ENCODE measurements at places on chromosomes 13 and 19. TPM values are rescaled to one million over a fixed set of nuclear protein-coding genes. Genes with fewer than 3 reads are reported as not detected.

- no peak for DNase-seq
Observed at GRCh38 chr13:79212064-79212619, 193.9 kb downstream of the RBM26 start.

DNA sequence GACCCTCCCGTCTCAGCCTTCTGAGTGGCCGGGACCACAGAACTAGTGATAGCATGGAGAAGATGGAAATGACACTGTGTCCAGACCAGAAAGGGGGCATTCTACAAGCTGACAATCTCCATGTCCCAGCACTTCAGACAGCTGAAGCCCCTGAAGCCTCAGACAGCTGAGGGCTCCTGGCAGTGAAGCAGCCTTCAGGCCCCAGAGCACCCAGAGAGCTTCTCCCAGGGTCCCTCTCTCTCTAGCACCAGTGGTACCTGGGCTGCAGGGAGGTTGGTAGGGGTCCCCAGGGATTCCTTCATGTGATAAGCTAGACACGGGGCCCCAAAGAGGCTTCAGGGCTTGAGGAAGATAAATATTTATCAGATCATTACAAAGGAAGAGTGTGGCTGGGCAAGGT, 7.6 kb upstream of the POP4 start:
- DNase-seq, result no peak

Gene TUBB4A
- 2.8 TPM for total RNA-seq

DNA sequence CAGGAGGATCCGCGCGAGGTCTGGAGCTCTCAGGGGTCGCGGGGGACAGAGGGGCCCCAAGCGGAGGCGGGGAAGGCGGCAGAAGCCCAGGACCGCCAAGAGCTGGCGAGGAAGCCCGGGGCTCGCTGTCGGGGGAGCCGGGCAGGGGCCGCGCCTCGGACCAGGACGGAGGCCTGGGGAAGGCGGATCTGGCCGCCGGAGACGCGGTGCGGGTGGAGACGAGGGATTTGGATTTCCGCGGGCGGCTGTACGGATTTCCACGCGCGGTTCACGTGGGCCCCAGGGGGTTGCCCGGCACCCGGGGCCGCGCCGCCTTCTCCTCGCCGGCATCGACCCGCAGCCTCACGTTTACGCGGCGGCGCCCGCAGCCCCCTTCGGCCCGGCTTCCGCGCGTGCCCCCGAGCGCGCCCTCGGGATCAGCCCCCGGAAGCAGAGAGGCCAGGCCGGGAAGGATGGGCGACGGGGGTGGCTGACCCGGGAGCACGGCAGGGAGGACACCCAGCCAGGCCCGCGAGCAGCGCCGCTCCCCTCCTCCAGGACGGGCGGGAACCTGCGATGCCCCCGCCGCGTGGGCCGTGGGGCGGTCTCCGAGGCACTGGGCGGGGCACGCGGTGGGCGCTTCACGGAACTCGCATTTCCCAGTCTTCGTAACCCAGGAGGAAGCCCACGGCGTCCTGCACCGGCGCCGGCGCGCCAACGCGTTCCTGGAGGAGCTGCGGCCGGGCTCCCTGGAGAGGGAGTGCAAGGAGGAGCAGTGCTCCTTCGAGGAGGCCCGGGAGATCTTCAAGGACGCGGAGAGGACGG, 4.7 kb downstream of the F7 start:
- peak; percentile 37 for DNase-seq

Gene PLEKHG2
- total RNA-seq, result 11.6 TPM

Gene CEACAM16
- total RNA-seq, result not detected

Data from left ventricle myocardium superior (tissue), 1 donor.